ENCODE measurements at places on chromosomes 5 and 9.
A peak's percentile ranks its signal among the peaks of the same experiment; 100 is the strongest.

DNA sequence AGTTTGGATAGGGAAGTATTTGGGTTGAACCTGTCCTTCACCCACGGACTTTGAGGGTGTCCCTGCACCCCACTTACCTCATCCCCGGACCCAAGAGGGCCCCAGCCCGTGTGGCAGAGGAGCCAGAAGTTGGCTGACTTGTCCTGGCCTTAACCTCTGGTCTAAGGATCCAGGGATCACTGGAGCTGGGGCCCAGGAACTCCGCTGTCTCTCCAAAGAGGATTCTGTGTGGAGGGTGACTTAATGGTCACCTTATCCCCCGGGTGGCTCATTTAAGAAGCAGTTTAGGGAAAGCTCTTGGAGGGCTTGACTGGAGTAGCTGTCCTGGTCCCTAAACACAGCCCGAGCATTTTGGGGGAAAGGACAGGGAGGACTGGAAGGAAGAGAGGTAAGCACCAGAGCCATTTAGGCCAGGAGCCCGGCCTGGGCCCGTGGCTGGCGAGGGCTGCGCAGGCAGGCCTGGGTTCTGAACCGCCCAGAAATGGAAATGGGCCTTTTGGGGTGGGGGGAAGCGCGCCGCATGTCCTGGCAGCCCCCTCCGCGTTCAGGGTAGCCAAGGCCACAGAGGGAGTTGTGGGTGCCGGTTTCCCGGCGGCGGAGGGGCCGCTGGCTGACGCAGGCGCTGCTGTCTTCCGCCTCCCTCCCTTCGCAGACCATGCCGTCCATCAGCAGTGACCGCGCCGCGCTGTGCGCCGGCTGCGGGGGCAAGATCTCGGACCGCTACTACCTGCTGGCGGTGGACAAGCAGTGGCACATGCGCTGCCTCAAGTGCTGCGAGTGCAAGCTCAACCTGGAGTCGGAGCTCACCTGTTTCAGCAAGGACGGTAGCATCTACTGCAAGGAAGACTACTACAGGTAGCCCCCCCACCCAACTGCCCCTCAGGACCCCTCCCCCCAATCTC is 2.0 kb downstream of the LHX2 start:
- no peak for DNase-seq

DNA sequence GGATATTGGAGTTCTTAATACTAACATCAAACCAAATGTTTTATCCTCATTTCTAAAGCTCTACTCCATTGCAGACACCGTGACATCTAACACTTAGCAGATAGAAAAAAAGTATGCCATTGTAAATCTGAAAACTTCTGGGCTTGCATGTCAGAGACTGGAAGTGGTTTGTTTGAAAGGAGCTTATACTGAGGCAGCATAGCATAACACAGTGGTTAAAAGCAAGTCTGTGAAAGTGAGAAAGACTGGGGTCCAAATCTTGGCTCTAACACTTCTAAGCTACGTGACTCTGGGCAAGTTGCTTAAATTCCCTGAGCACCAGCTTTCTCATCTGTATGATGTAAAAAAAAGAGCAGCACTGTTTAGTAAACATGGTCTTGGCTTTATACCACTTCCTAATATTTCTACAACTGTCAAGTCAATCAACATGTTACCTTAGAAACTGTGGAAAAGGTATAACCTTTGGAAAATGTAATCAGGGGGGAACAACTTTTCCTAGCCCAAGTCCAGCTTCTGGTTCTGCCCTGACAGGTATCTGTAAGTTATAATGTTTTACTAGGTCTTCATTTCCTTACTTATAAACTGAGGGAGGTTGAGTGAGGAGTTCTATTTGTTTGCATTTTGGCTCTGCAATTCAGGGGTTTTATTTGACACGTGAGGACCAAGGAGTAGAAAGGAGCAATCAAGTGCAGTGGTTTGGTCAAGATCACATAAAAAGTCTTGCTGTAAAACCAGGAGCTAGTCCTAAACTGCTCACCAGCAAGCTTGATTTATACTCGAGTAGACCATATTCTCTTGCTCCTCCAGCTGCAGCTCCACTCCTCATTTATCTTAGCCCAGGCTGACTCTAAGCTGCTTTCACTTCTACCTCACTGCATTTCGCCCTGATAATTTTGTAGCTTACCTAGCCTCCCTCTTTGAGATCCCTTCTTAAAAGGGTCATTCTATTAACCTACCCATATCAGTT is 541.0 kb downstream of the RAB3C start:
- no peak for DNase-seq

GRCh38 chr9:8262625-8263622 is 463.3 kb upstream of the DMAC1 start:
- no peak for DNase-seq

DNA sequence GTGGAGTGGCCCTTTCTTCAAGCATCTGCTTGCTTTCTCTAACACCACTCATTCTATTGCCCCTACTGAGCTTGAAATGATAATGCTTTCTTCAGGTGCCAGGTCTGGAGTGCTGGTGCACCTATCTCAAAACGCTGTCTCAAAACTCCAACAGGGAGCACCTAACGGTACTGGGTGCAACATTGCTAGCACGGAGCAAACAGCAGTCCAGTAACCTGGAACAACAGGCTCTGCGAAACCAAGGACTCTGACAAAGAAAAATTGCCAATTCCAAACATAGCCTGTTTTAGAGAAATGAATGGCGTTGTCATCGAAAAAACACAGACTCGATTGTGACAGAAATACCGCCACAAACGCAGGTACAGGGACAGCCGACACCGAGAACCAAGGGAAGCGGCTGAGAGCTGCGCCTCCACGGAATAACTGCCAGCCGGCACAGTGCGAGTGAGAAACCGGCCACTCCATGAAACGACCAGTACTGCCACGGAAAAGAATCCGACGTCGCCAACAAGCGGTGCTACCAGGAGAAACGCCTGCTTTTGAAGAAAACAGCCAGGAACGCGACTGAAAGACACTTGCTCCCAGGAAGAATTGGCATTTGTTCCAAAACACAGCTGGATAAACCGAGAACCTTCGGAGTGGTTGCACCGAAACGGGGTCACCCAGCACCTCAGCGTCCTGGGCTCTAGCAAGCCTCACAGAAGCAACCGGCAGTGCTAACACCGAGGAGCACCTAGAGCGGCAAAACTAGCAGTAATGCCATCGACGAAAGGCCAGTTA is 3.1 kb downstream of the ANXA2R start:
- DNase-seq: no peak

DNA sequence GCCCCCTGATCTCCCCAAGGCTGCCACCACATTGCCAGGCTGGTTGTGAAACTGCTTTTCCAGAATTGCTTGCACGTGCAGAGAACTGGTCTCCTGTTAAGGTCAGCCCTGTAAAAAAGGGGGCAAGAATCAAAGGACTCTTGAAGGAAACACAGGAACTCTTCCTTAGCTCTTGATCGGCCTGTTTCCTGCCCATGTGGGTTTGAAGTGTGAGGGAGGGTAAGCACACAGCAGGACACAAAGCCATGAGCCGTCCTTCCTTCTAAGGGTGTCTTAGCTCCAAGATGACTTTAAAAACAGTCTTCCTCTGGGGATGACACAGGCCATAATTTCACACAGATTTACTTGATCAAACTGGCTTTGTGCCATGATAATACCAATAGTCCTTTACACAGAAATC is 36.1 kb downstream of the TEK start:
- DNase-seq: no peak

- peak; percentile 52 for DNase-seq
These were observed 5.2 kb downstream of the ARSB start for GRCh38 chr5:78979909-78980308.

- no peak for DNase-seq
These were observed 167.2 kb upstream of the CTNND2 start for GRCh38 chr5:12071455-12071854.

GRCh38 chr9:123349691-123350480 is 6.1 kb upstream of the CRB2 start:
- no peak for DNase-seq

GRCh38 chr5:173802670-173803165 is 85.4 kb upstream of the CPEB4 start:
- DNase-seq: peak; percentile 92

GRCh38 chr5:158643840-158644239 is 455.9 kb downstream of the EBF1 start:
- no peak for DNase-seq

DNA sequence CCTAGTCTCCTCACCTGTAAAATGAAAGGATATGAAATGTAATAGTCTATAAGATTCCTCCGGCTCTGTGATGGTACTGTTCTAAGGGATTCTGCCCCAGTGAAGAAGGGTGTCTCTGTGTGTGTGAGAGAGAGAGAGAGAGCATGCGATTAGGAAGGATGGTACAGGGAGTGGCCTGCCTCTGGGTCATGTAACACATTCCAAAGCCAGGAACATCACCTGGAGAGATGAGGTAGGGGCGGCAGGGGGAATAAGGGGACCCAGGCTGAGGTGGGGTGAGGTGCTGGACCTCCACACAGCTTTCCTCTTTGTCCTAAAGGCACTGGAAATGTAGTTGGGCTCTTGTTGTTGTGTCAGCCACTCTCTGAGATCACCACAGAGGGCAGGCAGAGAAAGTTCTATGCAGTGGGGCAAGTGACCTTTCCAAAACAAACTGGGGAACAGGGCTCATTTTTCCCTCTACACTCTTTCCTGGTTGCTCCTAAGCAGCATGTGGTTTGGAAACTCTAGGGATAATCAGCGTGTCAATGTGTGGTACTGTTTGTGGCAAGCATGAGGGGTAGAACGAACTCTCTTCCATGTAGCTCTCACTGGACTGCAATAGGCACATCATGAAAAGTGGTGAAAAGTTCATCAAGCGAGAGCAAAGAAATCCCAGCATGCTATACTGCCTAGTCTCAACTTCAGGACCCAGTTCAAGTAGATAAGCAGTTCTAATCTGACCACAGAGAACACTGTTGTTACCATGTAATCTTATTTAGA is 65.0 kb downstream of the SEMA6A start:
- no peak for DNase-seq

All from MV-4-11 (cell line).